ENCODE measurements at places on chromosomes 1 and 21.

DNA sequence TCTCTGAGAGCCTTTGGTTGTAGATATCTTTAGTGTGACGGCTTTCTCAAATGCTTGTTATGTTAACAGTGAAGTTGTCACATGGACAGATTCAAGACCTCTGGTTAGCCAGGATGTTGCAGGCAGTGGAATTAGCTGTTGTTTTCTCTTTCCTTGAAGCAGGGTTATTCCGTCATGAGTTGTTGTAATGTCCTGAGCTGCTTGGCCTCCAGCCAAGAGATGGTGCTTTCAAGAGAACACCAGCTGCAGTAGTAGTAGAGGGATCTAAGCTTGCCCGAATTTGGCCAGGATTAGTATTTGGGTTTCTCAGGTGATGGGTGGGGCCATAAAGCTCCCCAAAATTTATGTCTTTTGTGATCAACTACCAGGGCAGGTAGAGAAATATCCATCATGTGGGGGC is 13.4 kb downstream of the KCNE1 start:
- no peak for DNase-seq

DNA sequence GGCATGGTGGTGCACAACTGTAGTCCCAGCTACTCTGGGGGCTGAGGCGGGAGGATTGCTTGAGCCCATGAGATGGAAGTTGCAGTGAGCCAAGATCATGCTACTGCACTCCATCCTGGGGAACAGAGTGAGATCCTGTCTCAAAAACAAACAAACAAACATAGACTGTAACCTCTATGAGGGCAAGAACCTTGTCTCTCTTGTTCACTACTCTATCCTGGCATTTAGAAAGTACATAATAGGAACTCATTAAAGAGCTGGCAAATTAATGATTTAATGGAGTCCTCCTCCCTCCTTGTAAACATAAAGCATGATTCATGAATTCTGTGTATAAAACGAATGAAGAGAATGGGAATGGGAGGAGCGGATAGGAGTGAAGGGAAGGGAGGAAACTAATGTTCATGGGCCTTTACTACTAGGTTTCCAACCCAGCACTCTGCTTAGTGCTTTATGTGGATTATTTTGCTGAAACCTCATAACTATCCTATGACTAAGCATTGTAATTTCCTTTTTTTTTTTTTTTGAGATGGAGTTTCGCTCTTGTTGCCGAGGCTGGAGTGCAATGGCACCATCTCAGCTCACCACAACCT is 8.6 kb downstream of the LMOD1 start:
- no peak for DNase-seq

- no peak for DNase-seq
Observed at GRCh38 chr1:75712306-75712705, 12.2 kb upstream of the ACADM start.

GRCh38 chr1:19750101-19750881 is 49.4 kb downstream of the TMCO4 start:
- DNase-seq = no peak

DNA sequence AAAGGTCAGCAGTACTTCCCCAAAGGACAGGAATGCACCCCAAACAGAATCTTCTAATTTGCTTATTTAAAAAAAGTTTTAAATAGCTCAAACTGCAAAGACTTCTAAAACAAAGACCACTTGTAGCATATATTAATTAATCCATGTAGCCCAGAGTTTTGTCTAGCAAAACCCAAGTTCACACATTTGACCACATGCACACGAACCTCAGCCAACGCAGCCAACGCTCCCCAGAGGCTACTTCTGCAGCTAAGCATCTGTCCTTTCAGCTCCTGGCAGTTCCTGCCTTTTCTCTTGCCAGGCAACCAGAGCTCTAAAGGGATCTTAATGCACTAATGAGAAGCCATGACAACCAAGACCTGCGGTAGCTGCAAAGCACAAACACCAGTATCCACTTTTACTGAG is 89.6 kb downstream of the RERE start:
- no peak for DNase-seq

DNA sequence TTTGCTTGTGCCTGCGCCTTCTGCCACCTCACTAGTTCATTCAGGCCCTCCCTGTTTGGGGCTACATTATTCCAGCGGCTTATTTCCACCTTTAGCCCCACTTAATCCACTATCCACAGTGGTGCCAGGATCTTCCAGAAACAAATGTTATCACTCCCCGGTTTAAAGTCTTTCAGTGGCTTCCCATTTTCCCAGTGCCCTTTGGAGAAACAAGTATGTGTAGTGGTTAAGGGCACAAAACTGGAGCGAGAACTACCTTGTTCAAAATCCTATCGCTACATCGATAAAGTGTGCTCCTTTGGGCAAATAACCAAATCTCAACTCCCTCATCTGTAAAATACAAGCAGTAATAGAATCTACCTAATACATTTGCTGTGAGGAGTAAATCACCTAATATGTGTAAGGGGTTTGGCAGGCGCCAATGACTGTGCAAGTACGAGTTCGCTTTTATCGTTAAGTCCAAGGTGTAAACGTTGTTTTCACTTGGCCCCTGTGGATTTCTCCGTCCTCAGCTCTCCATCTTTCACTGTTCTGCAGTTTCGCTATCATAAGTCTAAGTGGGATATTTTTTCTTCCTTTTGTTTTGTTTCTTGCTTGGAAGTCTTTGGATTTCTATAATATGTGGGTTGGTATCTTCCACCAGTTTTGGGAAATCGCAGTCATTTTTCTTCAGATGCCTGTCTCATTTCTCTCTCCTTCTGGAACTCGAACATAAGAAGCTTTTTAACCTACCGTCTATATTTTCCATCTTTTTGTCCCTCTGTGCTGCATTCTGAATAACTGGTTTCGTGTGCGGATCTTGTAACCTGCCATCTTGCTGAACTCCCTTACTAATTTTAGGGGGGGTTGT is 844 bp upstream of the MEAF6 start:
- DNase-seq = no peak

DNA sequence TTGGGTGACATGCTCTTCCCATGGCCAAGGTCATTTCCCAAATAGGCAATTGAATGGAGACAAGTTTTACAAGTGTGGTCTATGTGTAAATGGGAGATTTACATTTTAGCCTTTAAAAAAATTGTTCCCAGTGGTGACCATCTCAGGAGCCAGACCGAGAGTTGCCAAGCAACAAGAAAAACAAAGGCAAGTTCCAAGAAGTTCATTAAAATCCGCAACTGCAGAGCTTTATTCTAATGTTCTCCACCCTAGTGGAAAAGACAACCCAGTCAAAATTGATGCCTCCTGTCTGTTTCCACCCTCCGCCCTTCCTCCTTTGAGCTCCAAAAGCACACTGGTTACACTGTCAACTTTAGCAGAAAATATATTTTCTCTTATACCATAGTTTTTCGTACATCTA is 33.2 kb upstream of the CD55 start:
- DNase-seq = no peak

DNA sequence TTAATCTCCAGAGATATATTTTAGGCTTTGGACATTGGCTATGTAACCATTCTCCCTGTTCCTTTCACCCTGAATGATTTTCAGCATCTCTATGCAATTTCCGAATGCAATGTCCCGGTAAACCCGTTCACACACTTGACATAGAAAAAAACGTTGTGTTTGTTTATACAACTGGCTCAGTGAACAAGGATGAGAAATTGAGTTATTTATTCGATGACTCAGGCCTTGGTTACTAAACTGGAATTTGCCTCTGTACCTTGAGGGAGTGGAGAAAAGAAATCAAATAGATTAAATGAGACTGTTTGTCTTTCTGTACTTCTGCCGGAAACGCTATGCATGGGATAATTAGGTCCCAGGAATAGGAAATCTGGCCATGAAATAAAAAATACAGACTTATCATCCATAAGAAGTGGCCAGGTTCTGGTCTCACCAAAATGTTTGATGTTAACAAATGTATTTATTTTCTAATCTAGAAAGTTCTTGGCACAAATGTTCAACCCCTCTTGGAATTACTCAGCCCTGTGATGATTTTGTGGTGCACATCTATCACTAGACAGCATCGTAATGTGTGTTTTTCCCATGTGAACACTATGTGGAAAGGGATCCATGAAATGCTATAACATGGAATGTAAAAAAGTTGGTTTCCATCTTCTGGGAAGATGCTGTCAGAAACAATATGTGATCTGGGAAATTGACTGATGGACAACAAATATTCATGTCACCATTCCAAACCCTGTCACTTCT is 253.9 kb downstream of the DUSP10 start:
- DNase-seq = no peak

DNA sequence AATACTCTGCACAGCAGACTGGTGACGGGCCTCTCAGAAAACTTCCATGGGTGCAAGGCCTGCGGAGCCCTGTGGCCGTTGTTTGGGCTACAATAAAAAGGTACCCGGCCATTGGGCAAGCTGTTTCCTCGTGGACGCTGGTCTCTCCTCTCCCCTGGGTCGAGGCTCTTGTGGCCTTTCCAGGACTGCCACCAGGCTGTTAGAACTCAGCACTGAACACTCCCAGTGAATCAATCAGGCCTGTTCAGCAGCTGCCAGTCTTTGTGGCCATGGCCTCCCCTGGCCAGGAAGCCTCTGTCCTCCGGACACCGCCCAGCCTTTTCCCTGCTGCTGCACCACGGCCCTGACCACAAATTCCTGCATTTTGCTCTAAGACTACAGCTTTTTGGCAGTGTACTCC is 33.0 kb upstream of the ACTRT2 start:
- no peak for DNase-seq

DNA sequence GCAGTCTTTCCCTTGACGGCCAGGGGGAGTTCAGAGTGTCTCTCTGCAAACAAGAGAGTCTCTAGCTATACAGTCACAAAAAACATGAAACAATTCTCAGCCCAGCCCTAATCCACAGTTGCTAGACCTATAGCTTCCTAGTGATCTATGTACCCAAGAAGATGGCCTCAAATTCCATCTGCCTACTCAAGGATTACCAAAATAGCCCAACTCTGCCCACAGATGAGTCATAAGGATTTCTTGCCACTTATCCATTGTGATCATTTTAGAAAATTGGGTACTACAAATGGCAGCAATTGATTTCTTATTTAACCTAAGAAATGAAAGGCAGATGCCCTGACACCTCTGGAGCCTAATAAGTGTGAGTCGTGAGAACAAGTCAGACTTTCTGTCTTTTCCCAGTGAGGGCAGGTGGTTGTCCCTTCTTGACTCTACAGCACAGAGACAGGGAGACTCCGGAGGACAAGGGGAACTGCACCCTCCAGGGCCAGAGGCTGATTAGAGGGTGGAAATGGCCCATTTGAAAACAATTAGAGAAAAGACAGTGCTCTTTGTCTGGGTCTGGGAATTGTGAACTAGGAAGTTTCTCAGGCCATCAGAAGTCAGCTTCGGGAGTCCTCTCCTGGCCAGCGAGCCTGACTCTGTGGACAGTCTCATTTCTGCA is 65.4 kb downstream of the ABCA4 start:
- no peak for DNase-seq

- no peak for DNase-seq
Observed at GRCh38 chr21:45578811-45579381, 36.7 kb upstream of the SLC19A1 start.
